ENCODE measurements at places on chromosomes 2 and 18.

GRCh38 chr18:68176901-68177300, 538.0 kb downstream of the TMX3 start:
- DNase-seq = no peak

DNA sequence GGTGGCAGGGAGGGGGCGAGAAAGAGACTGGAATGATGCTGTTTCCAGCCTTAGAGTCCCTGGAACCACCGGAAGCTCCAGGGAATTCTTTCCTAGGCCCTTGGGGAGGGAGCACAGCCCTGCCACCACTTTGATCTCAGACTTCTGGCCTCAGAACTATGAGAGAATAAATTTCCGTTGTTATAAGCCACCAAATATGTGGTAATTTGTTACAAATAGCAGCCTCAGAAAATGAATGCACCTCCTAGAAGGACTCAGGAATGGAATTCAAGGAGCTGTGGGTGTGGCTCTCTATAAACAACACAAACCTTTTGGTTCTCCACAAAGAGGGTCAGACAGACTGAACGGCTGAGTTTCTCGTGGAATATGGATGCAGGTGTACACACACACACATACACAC, 144.5 kb downstream of the ACKR3 start:
- DNase-seq = no peak

- DNase-seq = no peak
Observed at GRCh38 chr2:212147921-212148513, 390.6 kb downstream of the ERBB4 start.

- DNase-seq = no peak
Observed at GRCh38 chr2:180707884-180708205, 272.6 kb upstream of the UBE2E3 start.

DNA sequence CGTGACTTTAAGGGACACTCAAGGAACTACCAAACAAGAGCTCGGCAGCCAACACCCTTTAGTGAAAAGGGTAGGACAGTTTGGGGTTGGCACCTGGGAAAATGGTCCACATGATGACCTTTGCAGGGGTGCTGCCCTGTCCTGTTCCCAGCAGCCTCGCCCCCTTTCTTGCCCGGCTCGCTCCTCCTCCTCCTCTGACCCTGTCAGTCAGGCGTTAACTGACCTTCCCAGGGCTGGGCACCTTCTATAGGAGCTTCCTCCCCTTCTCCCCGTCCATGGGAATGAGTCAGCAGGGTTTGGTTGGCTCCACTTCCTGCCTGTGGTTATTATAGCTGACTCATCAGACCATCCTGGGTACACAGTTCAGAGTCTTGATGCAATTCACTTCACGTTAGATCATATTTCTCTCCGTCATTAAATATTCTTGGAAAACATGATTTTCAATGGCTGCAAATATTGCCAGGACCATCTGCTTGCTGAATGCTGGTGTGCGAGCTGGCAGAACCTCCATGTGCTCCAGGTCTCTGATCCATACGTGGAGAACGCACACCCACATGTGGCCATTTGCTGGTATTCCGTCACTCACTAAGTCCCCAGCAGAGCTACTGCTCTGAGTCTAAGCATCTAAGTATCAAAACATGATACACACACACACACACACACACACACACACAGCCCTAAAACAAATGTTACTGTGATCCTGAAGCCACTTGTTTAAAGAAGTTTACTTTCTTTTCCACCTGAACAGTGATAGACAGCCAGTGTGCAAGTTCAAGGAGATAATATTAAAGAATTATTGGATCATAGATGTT, 185.0 kb downstream of the ANAPC1 start:
- no peak for DNase-seq

DNA sequence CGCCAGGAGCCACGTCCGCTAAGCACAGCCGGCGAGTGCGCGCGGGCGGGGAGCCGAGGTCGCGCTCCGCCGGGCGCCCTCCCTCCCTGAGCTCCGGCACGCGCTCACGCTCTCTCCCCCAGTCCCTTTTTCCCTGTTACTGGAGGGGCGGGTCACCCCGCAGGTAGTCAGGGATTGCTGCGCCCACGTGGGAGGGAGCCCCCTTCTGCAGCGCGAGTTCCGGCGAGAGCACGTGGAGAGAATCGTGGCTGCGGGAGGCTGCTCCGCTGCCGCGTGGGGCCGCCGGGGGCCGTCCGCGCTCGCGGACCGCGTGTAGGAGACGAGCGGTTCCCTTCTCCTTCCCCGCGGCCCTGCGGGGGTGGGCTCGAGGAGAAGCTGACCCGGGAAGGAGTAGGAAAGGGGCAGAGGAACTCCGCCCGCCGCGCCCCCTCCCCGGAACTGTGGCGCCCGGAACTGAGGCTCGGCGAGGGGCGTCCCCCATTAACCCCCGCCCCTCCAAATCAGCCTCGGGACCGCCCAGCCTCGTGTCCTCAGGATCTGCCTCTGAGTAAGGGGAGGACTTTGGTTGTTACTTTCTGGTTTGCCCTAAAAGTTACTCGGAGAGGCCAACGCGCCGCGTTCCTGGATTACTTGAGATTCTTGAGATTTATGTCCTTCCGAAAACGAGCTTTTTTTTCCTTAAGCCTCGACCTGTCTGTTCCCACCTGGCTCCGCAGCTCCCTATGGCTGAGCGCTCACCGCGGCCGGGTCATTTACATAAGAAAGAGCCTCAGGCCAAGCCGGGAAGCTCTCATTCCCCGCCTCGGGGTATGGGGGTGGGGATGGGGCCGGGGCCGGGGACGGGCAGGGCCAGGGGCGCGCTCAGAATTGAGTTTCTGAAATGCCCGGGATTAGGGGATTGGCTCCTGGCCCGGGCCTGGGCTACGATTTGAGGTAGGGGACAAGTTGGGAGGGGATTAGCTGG, 1.1 kb downstream of the HK2 start:
- peak; percentile 69 for DNase-seq

GRCh38 chr2:71532327-71532726, 79.0 kb downstream of the DYSF start:
- no peak for DNase-seq

GRCh38 chr18:7847357-7848053, 280.4 kb downstream of the PTPRM start:
- no peak for DNase-seq

GRCh38 chr18:62339106-62339988, 14.2 kb downstream of the TNFRSF11A start:
- no peak for DNase-seq

GRCh38 chr2:102331311-102331980, 20.1 kb downstream of the IL1RL1 start:
- DNase-seq = no peak

DNA sequence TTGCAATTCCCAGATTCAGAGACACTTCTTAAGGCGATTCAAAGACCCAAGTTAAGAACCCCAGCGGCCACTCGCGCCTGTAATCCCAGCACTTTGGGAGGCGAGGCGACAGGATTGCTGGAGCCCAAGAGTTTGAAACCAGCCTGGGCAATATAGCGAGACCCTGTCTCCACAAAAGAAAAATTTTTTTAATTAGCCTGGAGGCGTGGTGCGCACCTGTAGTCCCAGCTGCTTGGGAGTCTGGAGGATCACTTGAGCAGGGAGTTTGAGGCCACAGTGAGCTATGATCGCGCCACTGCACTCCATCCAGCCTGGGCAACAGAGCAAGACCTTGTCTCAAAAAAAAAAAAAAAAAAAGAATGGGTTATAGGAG, 585 bp upstream of the ANAPC1 start:
- no peak for DNase-seq

GRCh38 chr2:5940596-5941535, 248.7 kb downstream of the SOX11 start:
- no peak for DNase-seq

- no peak for DNase-seq
Observed at GRCh38 chr2:196389670-196390069, 218.3 kb upstream of the STK17B start.

DNA sequence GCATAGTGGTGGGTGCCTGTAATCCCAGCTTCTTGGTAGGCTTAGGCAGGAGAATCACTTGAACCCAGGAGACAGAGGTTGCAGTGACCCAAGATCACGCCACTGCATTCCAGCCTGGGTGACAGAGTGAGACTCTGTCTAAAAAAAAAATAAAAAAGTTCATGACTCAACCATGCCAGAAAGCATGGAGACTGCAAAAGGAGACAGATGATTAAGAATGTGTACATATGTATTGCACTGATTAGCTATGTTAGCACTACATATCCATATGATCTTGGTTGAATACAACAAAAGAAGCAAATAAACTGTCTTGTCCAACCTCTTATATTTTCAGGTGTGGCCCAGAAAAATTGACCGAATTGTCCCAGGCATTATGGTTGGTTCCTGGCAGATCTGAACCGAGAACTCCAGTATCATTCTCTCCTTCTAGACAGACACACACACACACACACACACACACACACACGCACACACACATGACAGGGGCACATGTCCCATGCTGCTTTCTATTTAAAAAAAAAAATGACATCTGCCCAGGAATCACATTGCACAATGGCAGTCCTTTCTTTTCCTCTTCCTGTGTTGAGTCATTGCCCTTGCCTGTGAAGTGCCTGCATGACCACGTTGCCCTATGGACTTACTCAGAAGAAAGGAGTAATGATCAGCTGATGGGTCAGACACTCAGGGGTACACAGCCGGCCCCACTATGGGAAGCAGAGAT, 65.6 kb downstream of the MYCN start:
- no peak for DNase-seq

DNA sequence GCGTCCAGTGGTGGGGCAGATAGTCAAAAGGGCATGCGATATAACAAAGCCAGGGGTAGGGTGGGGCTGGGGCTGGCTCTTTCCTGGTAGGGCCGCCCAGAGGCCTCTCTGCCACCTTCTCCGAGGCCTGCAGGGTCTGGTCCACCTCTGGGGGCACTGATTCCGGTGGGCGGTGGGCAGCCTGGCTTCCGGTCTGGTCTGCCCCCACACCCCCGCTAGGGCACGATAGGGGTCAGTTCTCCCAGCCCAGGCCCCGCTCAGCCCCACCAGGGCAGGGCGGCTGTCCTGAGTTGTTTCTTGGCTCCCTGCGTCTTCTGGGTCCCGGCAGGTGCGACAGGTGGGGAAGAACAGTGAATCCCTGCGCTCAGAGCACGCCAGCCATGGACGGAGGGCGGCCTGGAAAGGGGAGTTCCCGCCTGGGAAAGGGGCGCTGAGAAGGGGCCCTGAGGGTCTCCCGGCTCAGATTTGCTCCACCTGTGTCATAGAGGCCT, 707 bp upstream of the ERFE start:
- no peak for DNase-seq

DNA sequence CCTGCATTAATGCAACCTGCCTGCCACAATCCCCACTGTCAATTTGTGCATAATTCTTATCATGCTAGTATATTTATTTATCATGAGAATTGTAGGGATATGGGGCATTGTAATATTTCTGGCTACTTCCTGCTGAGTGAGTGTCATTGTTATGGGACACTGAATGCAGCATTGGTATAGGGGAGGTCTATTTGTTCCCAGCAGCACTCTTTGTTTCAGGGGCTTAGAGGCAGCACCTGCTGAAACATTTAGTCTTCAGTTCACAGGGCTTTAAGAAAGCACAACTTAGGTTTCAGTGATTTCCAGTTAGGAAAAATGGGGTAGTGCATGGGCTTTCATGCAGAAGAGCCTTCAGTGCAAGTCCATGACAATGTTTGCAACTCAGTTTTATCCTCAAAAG, 23.6 kb downstream of the SULT1C3 start:
- DNase-seq = no peak

GRCh38 chr2:26573241-26573925, 67.8 kb downstream of the CIB4 start:
- no peak for DNase-seq

DNA sequence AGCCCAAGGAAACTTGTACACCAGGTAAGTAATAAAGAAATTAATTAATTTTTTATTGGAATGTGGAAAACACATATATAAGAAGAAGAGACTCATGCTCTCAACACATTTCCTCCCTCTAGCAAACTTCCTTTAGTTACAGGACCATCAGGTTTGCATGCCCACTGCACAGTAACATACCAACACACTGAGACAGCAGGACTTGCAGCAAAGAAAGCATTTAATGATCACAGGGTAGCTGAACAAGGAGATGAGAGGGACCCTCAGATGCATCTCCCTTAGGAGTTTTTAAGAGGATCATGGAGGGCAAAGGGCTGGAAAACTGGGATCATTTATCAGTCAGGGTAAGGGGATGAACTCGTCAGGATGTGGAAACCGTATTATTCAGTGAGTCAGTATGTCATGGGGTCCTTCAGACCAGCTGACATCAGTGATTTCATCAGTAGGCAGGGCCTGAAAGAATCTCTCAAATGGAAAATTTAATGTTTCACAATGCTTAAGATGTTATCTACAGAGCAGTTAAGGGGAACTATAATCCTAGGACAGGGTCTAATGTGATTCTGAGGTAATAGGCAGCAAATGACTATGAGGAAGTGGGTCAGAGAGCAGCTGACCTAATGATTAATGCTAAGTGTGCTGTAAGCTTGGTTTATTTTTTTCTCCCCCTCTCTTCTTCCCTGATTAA, 193.8 kb upstream of the RND3 start:
- DNase-seq = no peak

DNA sequence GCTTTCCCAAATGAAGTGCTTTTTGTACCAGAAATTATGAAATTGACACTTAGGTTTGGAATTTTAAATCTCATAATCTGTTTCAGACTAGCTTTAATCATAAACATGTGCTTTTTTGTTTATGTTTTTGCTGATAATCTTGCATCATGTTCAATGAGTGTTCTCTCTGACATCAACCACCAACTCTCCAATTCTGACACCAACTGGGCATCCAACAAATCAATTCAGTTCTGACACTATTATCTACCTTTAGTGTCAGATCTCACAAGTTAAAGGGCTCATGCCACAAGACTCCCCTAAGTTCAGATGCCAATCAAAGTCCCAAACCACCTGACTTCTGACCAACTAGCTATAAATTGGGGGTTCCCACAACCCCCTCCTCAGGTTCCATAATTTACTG, 19.6 kb downstream of the PELI1 start:
- DNase-seq = no peak

GRCh38 chr2:88129313-88129959, 1.6 kb upstream of the FABP1 start:
- no peak for DNase-seq

GRCh38 chr2:176561706-176562105, 292.5 kb downstream of the MTX2 start:
- no peak for DNase-seq

DNA sequence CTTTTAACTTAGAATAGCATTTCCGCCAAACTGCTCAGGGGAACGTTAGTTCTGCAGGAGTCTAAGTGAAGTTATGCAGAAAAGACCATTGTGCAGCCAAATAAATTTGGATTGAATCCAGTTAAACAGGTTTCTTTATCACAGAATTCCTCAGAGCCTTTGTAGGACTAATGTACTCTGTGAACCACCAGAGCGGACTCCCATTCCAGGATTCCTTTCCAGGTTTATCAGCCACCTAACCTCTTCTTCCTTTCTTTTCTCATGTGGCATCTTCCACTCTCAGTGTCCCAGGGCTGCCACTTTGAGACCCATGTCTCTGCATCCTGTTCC, 350.4 kb downstream of the TSN start:
- no peak for DNase-seq

GRCh38 chr18:48022531-48023329, 92.3 kb upstream of the SMAD2 start:
- no peak for DNase-seq

- no peak for DNase-seq
Observed at GRCh38 chr2:207274530-207275189, 108.9 kb upstream of the KLF7 start.

Measured in nephron progenitor cell (in vitro differentiated cells).